Effector CD4-positive, alpha-beta T cell (primary cell): ENCODE measurements at places on chromosomes 7 and 10.

- no peak for DNase-seq
These were observed 45.0 kb upstream of the TFEC start for GRCh38 chr7:116075351-116076145.

DNA sequence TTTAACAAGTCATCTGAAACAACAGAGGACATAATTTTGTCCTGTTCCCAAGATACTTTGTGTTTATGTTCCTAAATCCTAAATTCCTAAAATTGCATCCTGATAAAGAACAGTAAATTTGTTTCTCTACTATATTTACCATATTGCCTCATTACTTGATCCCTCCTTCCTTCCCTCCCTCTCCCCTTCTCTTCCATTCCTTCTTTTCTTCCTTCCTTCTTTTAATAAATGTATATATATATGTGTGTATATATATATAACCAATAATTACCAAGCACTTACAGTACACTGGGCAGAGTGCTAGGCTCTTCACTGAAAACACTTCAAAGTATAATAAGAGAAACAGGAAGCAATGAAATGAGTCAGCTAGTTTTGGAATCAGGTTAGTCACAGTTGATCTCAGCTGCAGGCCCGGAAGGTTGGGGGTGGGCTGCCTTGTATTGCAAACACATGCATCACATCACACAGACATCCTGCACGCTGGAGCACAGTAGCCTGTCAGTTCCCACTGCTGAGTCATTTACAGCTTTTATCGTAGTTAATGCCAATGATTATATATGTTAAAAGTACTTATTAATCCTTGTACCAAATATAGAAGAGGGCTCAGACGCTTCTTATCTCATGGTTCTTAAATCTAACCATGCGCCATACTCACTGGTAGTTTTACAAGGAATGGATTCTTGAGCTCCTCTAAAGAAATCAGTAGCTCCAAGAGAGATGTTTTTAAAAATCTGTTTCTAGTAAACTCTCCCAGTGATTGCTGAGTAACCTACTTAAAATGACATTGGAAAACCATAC lies 551.7 kb downstream of the GRM8 start:
- DNase-seq: no peak

GRCh38 chr7:4195660-4196059 lies 486.4 kb upstream of the FOXK1 start:
- DNase-seq: no peak

DNA sequence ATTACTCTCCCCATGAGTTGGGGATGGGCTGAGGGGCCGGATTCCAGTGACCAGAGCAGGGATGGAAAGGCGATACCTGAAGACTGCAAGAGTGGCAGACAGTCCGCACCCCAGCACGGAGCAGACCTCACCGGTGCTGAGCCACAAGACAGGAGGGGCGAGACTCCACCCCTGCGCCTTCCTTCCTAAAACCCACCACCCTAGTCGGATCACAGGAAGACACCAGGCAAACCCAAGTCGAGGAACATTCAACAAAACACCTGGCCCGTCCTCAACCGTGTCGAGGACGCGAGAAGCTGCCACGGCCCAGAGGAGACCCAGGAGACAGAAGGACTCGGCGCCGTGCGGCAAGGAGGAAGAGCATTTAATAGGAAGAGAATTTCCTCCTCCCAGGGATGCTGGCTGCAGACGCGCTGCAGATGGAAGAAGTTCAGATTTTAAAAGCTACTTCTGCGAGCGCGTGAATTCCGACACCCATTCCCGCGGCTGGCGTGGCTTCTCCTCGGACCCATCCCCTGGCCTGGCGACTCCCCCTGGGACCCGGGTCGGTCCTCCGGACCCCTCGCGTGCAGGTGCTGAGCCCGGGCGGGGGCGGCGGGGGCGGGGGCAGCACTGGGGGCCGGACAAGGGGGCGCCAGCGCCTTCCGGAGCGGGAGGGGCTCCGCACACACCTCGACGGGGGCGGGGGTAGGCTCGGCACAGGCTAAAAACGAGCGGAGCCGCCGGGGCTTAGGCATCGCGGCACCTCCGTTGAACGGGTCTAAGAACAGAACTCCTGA lies 563 bp upstream of the UTF1 start:
- DNase-seq: no peak

- no peak for DNase-seq
These were observed 23.5 kb downstream of the HTR7 start for GRCh38 chr10:90834326-90834725.

GRCh38 chr10:5666841-5667630 lies 641 bp upstream of the ASB13 start:
- DNase-seq: no peak
